ENCODE measurements at places on chromosomes 13 and 19.
A peak's percentile ranks its signal among the peaks of the same experiment; 100 is the strongest.

DNA sequence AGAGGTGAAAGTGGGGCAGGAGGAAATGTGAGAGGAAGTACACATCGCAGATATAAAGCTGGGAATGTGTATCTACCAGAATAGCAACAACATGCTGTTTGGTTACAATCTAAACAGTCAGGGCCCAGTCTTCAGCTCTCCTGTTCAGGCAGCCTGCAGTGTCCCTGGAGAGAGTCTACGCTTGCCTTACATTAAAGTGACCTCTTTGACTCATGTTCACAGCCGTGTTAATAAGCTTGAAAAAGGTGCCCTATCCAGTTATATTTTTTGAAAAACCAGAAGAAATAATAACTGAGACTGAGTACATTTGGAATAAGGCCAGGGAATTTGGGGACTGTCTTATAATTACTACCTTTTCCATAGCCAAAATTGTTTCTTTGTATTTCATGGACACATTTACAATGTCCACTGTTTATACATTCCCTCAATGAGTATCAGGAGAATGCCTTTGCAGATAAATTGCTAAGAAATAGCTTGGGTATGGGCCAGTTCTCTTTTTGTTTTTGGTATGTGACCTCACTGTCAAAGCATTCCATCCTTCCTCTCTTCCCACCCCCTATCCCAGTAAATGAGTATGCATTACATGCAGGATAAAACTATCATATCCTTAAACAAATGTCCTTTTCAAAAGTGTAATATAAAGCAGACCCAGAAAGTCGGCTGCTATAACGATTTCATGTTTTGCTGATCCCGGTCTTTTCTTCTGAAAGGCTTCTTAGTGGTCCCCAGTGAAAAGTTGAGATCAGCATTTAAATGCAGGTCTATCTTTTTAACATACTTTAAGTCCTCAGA, 82.6 kb downstream of the PCDH9 start:
- H3K27me3 ChIP-seq = no peaks in the 10 kb centered on the region
- no peaks in the 10 kb centered on the region for H3K36me3 ChIP-seq
- H3K4me1 ChIP-seq = no peaks in the 10 kb centered on the region
- H3K27ac ChIP-seq = peak overlapping the region; percentile 90
- no peak overlapping the region for H3K4me3 ChIP-seq

- no peak for DNase-seq
- H3K4me3 ChIP-seq = peak overlapping the region; percentile 97
- H3K36me3 ChIP-seq = peaks cover 32% of the 10 kb centered on the region
- H3K27me3 ChIP-seq = no peaks in the 10 kb centered on the region
These were observed 321 bp upstream of the ZNF222 start for GRCh38 chr19:44024900-44025216.

DNA sequence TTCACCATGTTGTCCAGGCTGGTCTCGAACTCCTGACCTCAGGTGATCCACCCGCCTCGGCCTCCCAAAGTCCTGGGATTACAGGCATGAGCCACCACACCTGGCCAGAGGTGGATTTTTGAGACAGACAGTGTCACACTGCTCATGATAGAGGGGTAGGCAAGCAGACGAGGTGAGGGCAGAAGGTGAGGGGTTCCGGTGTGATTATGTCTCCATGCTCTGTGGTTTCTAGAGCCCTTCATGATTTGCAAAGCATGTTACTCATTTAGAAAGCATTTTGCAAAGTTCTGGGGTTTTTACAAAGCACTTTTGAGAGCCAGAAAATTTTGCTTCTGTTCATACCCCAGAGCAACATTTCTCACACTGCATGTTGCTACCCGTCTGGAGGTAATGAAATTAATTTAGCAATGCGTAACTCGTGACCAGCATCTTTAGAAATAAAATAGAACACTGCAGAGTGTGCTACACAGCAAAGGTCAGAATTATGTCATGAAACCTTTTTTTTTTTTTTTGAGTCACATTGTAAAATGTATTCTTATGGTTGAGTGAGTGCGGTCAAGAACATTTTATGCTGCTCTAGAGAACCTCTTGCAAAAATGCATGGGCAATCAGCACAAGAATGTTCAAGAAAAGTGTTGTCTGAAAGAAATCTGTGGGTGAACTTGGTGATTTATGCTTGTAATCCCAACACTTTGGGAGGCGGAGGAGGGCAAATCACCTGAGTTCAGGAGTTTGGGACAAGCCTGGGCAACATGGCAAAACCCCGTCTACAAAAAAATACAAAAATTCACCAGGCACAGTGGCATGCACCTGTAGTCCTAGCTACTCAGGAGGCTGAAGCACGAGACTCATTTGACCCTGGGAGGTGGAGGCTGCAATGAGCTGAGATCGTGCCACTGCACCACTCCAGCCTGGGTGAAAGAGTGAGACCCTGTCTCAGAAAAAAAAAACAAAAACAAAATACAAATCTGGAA, 58.0 kb downstream of the MAP4K1 start:
- DNase-seq = no peak
- H3K27me3 ChIP-seq = no peaks in the 10 kb centered on the region
- peaks cover 3% of the 10 kb centered on the region for H3K4me1 ChIP-seq
- H3K36me3 ChIP-seq = no peaks in the 10 kb centered on the region

GRCh38 chr19:45613926-45614725, 12.1 kb upstream of the GPR4 start:
- peaks cover 13% of the 10 kb centered on the region for H3K4me1 ChIP-seq
- H3K27ac ChIP-seq = peak overlapping the region; percentile 49
- peaks cover 70% of the 10 kb centered on the region for H3K36me3 ChIP-seq
- no peaks in the 10 kb centered on the region for H3K27me3 ChIP-seq

DNA sequence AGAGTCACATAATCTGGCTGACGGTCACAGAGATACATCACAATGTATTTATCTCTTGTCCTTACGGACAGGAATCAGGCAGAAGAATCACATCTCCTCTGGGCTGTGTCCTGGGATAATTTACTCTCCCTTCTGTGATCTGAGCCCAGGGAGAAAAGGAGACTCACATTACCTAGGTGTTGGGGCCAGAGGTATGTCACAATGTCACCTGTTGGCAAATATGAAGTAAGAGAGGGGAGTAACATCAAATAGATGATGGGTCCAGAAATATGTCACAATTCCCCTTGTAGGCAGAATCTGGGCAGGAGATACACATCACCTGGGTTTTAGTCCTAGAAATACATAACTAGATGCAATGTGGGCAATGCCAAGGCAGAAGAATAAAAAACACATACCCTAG, 67.2 kb downstream of the ZNF726 start:
- H3K4me3 ChIP-seq = no peak overlapping the region
- H3K4me1 ChIP-seq = no peaks in the 10 kb centered on the region
- no peak for DNase-seq
- no peak overlapping the region for H3K27ac ChIP-seq

- peak overlapping the region; percentile 91 for H3K27ac ChIP-seq
- peak; percentile 73 for DNase-seq
- peak overlapping the region; percentile 97 for H3K4me3 ChIP-seq
- H3K27me3 ChIP-seq = peaks cover 10% of the 10 kb centered on the region
- H3K4me1 ChIP-seq = peaks cover 9% of the 10 kb centered on the region
- H3K36me3 ChIP-seq = peaks cover 40% of the 10 kb centered on the region
These were observed 1.4 kb downstream of the PSMD8 start for GRCh38 chr19:38375748-38376147.

GRCh38 chr13:91058066-91058465, 289.4 kb upstream of the MIR17HG start:
- H3K27me3 ChIP-seq = no peaks in the 10 kb centered on the region
- H3K27ac ChIP-seq = no peak overlapping the region
- H3K4me3 ChIP-seq = no peak overlapping the region
- no peaks in the 10 kb centered on the region for H3K36me3 ChIP-seq

GRCh38 chr13:58340895-58341294, 709.4 kb downstream of the PCDH17 start:
- H3K36me3 ChIP-seq = no peaks in the 10 kb centered on the region
- H3K27me3 ChIP-seq = no peaks in the 10 kb centered on the region
- H3K4me1 ChIP-seq = no peaks in the 10 kb centered on the region
- no peak for DNase-seq

DNA sequence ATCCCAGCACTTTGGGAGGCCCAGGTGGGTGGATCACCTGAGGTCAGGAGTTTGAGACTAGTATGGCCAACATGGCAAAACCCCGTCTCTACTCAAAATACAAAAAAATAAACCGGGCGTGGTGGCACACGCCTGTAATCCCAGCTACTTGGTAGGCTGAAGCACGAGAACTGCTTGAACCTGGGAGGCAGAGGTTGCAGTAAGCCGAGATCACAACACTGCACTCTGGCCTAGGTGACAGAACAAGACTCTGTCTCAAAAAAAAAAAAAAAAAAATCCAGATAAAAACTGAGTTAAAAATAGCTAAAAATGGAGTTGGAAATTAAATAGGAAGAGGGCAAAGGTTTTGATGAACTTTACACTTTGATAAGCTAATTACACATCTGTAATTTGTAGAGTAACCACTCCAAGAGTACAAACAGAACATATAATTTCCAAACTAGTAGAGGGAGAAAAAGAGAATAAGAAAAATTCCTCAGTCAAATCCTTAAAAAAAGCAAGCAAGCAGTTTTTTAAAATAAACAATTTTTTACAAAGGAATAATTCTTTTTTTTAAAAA, 10.3 kb downstream of the TGDS start:
- no peak for DNase-seq
- peaks cover 75% of the 10 kb centered on the region for H3K36me3 ChIP-seq
- H3K4me3 ChIP-seq = no peak overlapping the region
- H3K27me3 ChIP-seq = no peaks in the 10 kb centered on the region

DNA sequence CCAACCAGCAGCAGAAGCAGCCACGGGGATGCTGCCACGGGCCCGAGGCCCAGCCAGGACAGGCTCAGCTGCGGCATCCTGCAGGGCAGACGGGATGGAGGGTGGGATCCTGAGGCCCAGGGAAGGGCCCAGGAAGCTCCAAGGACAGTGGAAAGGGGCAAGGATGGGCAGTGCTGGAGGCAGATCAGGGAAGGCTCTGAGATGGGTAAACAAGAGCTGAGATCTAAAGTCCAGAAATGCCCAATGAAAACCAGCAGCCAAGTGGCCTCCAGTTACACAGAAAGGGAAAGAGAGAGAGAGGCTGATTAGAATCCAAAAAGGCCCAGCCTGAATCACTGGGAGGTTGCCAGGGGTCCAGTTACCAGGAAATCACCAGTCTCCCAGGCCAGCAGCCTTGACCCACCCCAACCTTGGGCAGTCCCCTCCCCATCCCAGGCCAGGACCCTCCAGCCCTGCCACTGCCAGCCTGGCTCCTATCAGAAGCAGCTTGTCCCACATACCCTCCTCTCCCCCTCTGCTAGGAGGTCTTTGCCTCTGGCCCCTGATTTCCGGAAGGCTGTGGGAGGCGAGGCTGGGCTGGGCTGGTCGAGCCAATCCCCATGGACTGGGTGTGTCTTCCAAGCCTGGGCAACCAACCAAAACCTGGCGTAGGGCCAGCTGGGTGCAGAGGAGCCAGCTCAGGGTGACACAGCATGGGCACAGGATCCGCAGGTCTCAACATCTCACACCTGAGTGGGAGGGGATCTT, at the start of gene CYP4F11:
Gene CYP4F11 (minus strand): TSS at position 198 of the 747 bp plus-strand sequence. CDS start 121 bp downstream, at position 77.
- no peak for DNase-seq
- no peak within 1 kb of the TSS for H3K4me3 ChIP-seq
- no peaks in the 10 kb centered on the region for H3K27me3 ChIP-seq
- H3K36me3 ChIP-seq = no peaks in the 10 kb centered on the region
- no peak within 1 kb of the TSS for H3K27ac ChIP-seq

- H3K27ac ChIP-seq = no peak overlapping the region
- peaks cover 3% of the 10 kb centered on the region for H3K4me1 ChIP-seq
- no peaks in the 10 kb centered on the region for H3K27me3 ChIP-seq
- H3K4me3 ChIP-seq = no peak overlapping the region
These were observed 154.3 kb upstream of the IRS2 start for GRCh38 chr13:109940637-109941036.

- DNase-seq = peak; percentile 92
- no peak overlapping the region for H3K27ac ChIP-seq
- peaks cover 22% of the 10 kb centered on the region for H3K4me1 ChIP-seq
- H3K27me3 ChIP-seq = no peaks in the 10 kb centered on the region
These were observed 49.7 kb downstream of the CRTC1 start for GRCh38 chr19:18733196-18733647.

DNA sequence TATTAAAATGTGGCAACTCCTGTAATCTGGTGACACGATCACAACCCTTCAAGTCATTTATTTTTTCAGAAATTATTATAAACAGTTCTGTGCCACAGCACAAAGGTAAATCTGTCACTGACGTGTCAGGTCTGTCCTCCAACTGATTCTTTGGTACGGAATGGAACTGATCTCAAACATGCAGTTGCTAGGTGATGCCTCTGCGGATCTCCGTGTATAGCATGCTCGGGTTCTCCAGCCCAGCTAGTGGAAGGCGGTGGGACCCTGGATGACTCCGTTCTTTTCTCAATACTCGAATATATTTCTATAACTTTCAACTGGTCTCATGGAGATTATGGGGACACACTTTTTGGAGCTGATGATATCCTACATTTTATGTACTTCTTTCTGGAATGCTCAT, 11.0 kb downstream of the RANBP3 start:
- H3K27ac ChIP-seq = no peak overlapping the region
- peaks cover 20% of the 10 kb centered on the region for H3K36me3 ChIP-seq
- peaks cover 32% of the 10 kb centered on the region for H3K4me1 ChIP-seq
- DNase-seq = no peak

- H3K36me3 ChIP-seq = no peaks in the 10 kb centered on the region
- no peak overlapping the region for H3K27ac ChIP-seq
- no peaks in the 10 kb centered on the region for H3K27me3 ChIP-seq
- no peak for DNase-seq
These were observed 193.8 kb downstream of the FOXO1 start for GRCh38 chr13:40472427-40473220.

GRCh38 chr19:2150794-2151338, 500 bp downstream of the AP3D1 start:
- peaks cover 23% of the 10 kb centered on the region for H3K4me1 ChIP-seq
- H3K4me3 ChIP-seq = peak overlapping the region; percentile 87

DNA sequence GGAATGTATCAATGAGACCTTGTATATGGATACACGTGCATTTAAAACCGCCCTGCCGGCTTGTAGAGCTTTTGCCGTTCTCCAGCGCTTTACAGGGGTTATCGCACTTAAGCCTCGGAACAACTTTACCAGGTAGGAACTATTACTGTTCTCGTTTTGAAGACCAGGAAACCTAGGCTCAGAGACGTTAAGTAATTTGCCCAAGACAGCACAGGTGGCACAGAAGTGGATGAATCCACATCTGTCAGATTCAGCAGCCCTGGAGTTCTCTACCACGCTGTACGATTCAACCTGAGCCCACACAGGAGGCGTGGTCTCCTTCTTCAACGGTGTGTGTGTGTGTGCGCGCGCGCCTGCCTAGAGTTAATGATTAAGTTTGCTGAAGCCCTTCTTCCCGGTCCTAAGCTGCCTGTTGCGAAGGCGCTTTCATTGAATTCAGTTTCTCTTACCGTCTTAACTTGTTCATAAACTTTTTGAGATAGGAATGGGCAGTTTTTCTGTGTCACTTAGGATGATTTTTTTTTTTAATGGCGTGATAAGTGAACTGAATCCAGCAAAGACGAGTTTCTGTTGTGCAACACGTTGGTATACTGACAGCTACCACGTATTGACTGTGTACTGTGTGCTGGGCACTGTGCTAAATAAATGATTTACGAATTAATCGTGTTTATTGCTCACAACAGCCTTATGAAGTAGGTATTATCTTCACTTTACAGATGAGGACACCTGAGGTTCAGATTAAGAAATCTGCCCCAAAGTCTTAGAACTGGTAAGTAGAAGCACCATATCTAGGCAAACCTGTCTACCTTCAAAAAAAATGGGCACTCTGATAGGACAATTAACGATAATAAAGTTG, 67.4 kb downstream of the KCNRG start:
- H3K27me3 ChIP-seq = no peaks in the 10 kb centered on the region
- H3K4me3 ChIP-seq = peak overlapping the region; percentile 89
- peak; percentile 88 for DNase-seq
- H3K27ac ChIP-seq = peak overlapping the region; percentile 74

GRCh38 chr13:114222461-114222968, 12.2 kb upstream of the CDC16 start:
- H3K4me1 ChIP-seq = peaks cover 16% of the 10 kb centered on the region
- no peaks in the 10 kb centered on the region for H3K36me3 ChIP-seq
- H3K27ac ChIP-seq = peak overlapping the region; percentile 19
